Thymus (tissue), 14 donors: ENCODE measurements at places on chromosomes 1 and 21. TPM values are rescaled to one million over a fixed set of nuclear protein-coding genes. Genes with fewer than 3 reads are reported as not detected.

KCND3 gene
- total RNA-seq = 0.33 TPM

SORT1 gene
- 3.6 TPM for total RNA-seq

SLAMF9 gene
- 0.09 TPM for total RNA-seq

CLDN8 gene
- total RNA-seq = 0.05 TPM

MAGI3 gene
- 6.5 TPM for total RNA-seq

ADAMTSL4 gene
- total RNA-seq = 0.80 TPM

SGIP1 gene
- total RNA-seq = 0.57 TPM

PRDM16 gene
- 0.09 TPM for total RNA-seq

PRR9 gene
- total RNA-seq = 0.33 TPM

KLHDC7A gene
- 0.14 TPM for total RNA-seq
